AG04450 (cell line): ENCODE measurements at places on chromosomes 2 and 18.

- DNase-seq: no peak
Observed at GRCh38 chr18:54774981-54775665, 53.2 kb upstream of the RAB27B start.

DNA sequence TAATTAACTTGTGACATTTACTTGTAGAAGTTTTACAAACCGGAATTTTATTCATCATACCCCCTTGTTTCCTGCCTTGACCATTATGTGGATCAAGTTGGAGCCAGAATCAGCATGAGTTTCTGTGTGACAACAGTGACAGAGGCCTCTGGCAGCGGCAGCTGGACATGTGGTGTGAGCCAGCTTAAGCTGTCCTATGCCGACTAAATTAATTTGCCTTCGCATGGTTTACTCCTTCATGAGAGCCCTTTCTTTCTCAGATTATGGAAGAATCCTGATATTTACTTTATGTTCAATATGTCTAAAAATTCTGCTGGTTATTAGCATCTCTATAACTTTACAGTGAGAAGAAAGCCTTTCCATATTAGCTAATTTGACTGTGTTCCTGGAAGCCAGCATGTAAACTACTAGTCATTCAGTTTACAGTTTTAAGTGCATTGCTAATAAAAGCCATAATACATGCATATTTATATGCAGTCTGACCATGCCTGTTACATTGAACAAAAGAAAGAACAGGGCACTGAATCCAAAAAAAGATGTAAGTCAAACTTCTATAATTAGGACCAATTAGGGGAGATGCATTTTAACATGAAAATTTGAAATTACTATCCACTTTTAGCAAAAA, 495.8 kb upstream of the ACVR2A start:
- no peak for DNase-seq

- DNase-seq: no peak
Observed at GRCh38 chr2:10406016-10406415, 42.1 kb downstream of the ODC1 start.

DNA sequence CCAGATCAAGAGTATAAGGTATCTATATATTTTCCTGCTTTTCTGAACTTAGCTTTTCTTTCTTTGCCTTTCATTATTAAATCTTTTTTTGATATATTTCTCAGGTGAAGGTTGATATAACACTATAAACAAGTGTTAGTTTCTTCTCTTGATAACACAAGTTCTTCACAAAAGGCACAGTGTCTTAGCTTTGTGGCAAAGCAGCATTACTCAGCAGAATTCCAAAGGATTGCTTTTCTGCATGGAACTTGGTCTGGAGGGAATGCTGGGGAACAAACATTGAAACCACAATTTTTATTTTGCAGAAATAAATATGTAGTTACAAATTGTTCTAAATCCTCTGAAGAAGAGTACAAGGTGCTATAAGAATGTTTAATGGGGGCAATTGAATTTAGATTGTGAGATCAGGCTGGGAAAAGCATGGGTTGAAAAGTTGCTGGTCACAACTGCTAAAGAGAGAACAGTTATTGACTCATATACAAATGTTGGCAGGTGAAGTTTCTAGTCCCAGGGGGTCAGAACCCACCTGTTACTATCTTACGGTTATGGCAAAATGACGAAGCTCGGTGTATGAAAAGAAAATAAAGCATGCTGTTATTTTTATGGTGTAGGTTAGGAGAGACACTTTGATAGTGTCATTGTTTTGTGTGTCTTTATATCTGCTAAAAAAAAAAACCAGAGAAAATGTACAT, 68.2 kb downstream of the UBR3 start:
- DNase-seq: no peak

DNA sequence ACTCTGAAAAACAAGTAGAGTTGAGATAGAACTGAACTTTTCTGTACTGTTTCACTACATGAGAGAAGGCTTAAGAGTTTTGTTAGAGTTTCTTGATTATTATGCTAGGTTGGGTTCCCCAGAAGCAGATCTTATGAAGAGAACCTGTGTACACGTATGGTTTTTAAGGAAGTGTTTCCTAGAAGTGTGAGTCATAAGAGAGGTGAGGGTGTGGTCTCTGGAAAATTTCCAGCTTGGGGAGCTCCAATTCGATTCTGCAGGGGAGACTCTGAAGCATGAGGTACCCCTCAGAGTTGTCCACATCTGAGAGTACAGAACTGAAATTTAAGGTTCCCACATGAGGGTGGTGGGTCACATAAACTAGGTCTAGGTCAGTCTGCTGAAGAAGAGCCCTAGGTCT, 83.3 kb upstream of the MAP2 start:
- DNase-seq: no peak

DNA sequence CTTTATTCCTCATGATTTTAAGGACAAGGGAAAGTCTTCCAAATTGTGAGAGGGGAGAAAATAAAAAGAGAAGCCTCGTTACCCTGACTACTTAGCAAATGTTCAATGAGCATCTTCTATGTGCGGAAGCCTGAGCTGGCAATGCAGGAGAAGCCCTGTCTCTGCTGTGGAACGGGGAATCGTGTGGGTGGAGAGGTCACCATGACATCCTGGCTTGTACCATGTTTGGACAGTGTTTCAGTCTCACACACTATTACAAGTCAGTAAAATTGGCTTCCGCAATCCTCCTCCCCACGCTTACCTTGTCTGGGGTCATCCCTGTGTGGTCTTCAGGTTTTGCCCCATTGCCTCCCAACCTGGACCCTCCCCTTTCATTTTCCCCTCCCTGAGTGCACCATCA, 65.0 kb upstream of the PPM1B start:
- no peak for DNase-seq

- DNase-seq: no peak
Observed at GRCh38 chr2:182148344-182148743, 162.7 kb downstream of the PPP1R1C start.

DNA sequence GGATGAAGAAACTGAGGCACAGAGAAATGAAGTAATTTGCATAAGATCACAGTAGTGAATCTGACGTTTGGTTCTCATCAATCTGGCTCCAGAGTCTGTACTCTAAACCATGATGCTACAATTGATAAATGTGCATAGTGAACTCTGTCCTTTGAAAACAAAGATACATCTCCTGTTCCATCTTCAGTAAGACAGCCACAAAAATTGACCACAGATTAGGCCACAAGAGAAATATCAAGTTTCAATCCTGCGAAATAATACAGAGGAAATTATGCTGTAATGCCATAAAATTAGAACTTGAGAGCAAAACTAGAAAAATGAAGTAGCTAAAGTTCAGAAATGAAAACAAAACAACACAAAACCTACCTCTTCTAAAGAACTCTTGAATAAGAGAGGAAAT, 28.4 kb downstream of the FAM98A start:
- no peak for DNase-seq

DNA sequence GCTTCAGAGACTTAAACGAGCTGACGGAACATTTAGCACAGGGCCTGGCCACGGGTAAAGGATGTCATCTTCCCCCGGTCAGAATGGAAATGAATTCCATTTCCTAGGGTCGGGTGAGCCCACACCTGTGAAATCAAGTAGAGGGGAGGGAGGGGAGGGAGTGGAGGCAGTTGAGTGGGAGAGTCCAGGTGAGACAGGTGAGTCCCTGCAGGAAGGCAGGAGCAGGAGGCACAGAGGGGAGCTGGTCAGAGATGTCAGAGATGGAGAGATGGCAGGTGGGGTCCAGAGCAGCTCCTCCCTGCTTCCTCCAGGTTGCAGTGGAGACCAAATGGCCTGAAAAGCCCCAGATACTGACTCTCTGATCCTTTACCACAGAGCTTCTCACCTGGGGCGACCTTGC, 55.2 kb downstream of the SH3BP4 start:
- DNase-seq: no peak

DNA sequence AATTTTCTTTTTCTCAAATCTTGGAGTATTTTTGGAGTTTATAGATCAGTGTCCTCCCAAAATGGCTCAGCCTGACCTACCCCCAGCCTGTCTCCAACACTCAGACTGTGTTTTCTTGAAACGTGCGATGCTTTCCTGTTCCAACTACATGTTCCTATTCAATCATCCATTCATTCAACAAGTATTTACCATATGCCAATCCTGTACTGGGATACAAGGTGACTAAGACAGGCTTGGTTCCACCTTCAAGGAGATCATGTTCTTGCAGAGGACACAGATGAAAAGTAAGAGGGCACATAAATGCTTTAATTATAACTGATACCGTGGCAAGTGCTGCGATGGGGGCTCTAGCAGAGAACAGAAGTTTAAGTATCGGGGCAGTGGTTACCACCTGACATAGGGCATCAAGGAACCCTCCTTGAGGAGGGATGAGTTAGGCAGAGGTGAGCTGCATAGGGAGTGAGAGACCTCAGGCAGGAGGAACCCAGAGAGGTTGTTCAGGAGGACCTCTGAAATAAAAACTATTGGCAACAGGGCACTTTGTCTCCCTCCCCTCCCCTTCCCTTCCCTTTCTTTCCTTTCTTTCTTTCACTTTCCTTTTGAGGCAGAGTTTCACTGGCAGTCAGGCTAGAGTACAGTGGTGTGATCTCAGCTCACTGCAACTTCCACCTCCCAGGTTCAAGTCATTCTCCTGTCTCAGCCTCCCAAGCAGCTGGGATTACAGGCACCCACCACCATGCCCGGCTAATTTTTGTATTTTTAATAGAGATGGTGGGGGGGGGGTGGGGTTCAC, 469.0 kb downstream of the EPHA4 start:
- no peak for DNase-seq

DNA sequence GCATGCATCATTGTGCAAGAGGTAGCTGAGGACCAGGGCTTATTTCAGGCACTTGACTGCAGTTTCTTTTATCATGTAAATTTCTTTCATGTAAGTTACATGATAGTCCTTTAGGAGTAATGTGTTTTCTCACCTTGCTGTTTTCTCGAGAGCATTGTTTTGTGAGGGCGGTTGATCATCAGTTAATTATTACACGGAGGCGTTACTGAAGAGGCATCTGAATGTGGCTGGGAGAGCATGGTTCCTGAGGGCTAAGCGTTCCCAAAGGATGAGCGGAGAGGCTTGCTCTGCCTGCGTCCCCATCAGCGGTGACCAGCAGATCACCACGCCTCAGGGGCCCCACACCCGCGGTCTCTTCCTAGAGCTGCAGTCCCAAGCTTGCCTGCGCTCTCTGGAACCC, 156.1 kb upstream of the NFATC1 start:
- no peak for DNase-seq
